ENCODE measurements at places on chromosomes 7 and 10.

GRCh38 chr7:141600168-141601006 lies 49.2 kb downstream of the AGK start:
- no peak for DNase-seq

GRCh38 chr10:13668126-13668525 lies 81.4 kb downstream of the PRPF18 start:
- DNase-seq, result no peak

GRCh38 chr10:132655735-132656134 lies 118.1 kb downstream of the INPP5A start:
- no peak for DNase-seq

GRCh38 chr10:77524281-77524711 lies 113.3 kb downstream of the KCNMA1 start:
- no peak for DNase-seq

- DNase-seq, result no peak
These were observed 46.5 kb upstream of the EMX2 start for GRCh38 chr10:117496031-117496430.

DNA sequence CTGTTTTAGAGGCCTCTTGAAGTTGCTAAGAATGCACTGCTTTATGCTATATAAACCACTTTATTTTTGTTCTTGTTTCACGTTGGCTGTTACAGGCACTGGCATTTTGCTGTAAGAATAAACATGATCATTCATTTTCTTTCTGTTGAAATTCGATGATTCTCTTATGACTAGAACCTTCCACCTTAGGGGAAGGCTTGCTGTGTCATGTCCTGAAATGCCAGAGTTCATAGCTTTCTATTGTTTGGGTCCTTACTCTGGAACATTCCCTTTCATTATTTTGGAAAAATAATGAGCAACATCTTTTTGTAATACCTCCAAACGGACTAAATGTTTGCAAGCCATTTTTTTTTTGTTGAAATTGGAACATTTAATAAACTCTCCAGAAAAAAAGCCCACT lies 495.1 kb upstream of the POT1 start:
- no peak for DNase-seq

- DNase-seq, result no peak
These were observed 1.3 kb downstream of the CAMK2B start for GRCh38 chr7:44324204-44324480.

GRCh38 chr7:23299770-23300300 lies 696 bp downstream of the MALSU1 start:
- DNase-seq, result no peak

GRCh38 chr7:153543232-153543631 lies 509.0 kb upstream of the DPP6 start:
- no peak for DNase-seq

GRCh38 chr7:2860627-2861133 lies 16.6 kb upstream of the GNA12 start:
- DNase-seq, result no peak

DNA sequence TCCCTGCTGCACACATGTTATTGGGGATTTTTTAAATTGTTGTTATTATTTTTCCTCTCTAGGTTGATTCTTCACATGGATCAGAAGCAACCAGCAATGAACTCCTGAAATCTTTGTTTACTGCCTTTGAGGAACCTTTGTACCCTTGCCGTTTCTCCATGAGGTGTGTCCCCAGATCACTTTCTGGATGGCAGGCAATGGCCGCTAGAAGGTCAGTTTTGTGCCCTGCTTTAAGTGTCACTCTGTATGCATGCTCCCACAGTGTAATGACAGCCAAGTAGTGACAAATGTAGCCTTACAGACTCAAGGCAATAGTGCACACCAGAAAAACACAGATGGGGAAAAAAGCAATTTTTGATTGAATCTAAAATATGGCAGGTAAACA lies 47.7 kb upstream of the NRP1 start:
- no peak for DNase-seq

GRCh38 chr7:6496842-6497636 lies 49.3 kb upstream of the DAGLB start:
- no peak for DNase-seq

GRCh38 chr7:104643587-104644217 lies 315.3 kb downstream of the LHFPL3 start:
- DNase-seq, result no peak

GRCh38 chr10:80172896-80173295 lies 32.4 kb downstream of the ANXA11 start:
- no peak for DNase-seq

DNA sequence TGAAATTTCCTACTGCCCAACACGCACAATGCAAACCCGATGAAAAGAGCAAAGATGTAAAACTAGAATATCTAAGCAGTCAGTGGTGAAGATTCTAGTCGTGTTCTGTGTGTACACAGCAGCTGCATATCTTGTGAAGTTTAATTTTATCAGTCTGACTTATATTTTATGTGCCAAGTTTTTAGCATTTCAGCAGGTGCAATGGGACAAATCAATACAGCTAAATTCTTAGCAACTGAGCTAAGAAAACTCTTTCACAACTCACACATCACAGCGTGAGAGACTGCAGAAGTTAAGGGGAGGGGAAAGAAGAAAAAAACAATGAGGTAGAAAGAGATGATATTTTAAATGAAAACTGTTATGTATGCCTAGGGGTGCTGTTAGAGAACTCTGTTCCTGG lies 164.9 kb upstream of the NEBL start:
- no peak for DNase-seq

DNA sequence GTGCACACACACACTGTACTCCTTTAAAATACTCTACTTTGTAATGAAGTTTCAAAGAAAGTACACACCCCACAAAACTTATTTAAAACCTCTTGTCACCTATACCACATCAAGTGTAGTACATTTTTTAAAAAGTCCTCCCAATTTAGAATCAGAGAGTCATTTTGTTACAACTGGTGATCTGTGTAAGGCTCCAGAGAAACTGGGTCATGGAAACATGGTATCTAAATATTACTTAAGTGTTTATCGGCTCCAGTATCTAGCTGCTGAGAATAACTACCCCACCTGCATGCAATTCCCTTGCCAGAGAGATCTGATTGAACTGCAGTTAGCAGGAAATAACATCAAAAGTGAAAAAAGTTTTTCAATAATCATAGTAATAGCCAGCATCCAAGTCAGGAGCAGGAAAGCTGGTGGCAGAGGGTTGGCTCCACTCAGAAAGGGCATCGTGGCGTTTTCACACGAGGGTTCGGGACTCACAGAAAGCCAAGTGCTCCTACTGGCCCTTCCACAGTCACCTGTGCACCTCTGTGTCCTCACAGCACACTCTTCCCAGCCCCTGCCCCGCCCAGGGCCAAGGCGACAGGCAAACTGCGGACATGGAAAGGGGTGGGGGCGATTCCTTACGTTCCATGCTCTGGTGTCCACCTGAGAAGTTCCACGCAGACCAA lies 6.5 kb downstream of the RGS10 start:
- no peak for DNase-seq

DNA sequence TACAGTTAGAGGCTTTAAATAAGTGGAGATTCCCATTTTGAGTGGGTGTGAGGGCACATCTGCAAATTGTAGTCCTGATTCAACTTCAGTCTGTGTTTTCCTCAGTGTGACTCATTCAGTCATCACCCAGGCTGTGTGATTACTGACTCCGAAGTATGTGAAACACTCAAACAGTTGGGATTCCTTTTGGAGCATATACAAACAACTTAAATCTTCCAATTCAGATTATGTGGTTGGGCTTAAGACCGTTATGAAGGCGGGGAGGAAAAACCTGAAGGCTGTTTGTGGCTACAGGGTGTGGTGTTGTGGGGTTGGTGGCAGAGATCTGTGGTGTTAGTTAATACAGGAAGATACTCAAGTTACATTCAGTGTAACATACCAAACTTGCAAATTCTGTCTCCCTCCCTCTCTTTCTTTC lies 259.7 kb upstream of the FERD3L start:
- no peak for DNase-seq

GRCh38 chr7:149869291-149869650 lies 4.5 kb upstream of the ATP6V0E2 start:
- DNase-seq, result no peak

- no peak for DNase-seq
These were observed 336.3 kb upstream of the SMIM30 start for GRCh38 chr7:113454597-113455169.

- no peak for DNase-seq
These were observed 69.6 kb upstream of the GATA3 start for GRCh38 chr10:7984896-7985295.

DNA sequence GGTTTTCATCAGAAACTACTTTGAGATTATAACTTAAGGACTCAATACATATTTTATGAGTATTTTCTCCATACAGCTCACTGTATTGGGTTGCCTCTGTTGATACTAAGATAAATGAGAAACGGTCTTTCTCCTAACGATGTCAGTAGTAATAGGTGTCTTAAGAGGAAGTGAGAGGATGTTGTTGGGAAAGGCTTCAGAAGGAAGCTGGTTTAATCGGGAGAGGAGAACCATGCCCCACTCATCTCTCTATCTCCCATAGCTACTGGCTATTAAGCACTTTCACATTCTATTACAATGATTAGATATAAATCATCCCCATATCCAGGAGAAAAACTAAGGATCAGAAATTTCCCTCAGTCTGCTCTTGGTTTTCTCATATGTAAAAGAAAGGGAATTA lies 2.0 kb downstream of the CLEC5A start:
- DNase-seq, result no peak

GRCh38 chr7:45084901-45085618 lies 3.7 kb downstream of the NACAD start:
- DNase-seq, result no peak

DNA sequence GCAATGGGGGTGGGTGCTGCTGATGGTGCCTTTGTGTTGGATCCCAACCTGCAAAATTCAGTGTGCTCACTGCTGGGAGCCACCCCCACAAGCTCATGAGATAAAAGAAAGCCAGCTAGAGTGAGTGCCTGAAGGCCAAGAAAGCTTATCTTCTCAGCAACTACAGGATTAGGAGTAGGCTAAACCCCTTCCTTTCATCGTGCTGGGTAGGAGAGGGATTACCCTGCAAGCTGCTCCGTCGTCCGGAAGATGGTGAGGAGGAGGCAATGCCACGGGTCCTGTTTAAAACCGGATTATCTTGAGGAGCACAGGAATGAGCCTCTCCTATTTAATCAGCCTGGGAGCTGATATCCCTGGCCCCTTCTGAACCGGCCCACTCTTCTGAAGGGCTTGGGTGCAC lies 258.0 kb downstream of the GALNT17 start:
- DNase-seq, result no peak

- no peak for DNase-seq
These were observed 219.3 kb upstream of the PRSS58 start for GRCh38 chr7:142477079-142477651.

DNA sequence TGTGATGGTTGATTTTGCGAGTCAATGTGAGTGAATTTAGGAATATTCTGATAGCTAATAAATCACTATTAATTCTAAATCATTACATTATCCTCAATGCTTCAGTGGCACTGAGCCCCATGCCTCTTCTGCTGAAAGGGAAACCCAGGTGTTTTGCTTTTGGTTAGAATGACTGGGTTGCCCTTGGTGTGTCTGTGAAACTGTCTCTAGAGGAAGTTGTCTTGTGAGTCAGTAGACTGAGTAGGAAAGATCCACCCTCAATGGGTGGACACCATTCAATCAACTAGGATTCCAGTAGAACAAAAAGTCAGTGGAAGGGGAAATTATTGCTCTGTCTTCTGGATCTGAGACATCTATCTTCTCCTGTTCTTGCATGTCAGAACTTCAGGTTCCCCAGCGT lies 472.4 kb downstream of the ANKRD7 start:
- DNase-seq, result no peak

DNA sequence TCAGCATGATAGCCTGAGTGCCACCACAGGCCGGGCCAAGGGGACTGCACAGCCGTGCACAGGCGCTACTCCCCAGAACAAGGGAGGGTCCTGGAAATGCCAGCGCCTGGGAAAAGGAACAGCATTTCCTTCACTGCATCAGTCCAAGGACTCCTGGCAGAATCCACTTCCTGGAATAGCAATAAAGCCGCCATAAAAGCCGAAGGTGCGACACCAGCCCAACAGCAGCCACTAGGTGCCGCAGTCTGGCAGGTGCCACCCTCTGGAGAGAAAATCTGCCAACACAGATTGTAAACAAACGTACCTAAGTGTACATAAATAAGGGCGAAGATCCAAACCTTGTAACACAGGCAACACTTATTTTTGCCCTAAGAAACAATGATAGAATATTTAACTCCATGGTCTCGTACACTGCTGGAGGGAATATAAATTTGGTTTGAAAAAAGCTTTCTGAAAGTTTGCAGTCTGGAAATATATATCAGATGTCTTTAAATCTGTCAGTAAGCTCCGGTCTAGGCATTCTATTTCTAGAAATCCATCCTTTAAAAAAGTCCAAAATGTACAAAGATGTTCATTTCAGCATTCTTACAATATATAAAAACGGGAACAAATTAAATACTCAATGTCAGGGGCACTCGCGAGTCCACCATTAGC lies 22.2 kb downstream of the VOPP1 start:
- DNase-seq, result no peak
